ENCODE measurements at places on chromosomes 4 and X. TPM values are rescaled to one million over a fixed set of nuclear protein-coding genes. Genes with fewer than 3 reads are reported as not detected.

GRCh38 chr4:151807220-151807619 is 46.4 kb upstream of the GATB start:
- DNase-seq: no peak

The KCNIP4 gene
- not detected for total RNA-seq

The ARHGAP36 gene
- not detected for total RNA-seq

GRCh38 chr4:52931243-52931642 is 69.1 kb downstream of the RASL11B start:
- DNase-seq: no peak

DNA sequence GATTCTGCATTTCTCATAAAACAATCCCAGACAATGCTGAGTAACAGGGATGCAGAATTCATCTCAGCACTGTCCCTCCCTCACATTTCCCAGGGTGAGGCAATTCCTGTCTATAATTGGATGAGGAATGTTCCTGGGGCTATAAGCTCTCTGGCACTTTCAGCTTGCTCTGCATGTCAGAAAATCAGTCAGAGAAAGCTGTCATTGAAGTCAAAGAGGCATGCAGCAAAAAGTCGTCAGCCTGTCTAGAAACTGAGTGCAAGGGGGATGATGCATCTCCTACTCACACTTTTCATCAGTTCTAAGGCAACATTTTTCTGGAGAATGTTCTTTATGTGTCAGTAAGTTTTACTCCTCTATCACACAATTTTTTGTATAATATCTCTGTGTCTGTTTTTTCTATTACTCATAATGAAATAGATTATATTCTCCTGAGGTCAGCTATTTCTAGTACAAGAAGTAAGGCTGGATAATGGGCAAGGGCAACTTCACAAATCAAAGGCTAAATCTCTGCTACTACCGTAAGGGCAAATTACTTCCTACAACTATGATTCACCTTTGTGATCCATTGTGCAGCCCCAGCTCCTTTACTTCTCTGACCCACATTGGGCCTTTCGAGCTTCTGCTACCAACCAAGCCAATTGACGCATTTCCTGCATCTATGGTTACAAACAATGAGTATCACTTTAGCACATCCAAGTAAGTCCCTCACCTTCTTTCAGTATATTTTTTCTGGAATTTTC is 56.0 kb downstream of the TASL start:
- no peak for DNase-seq

The DIPK2B gene
- total RNA-seq: 14.4 TPM

The CT45A8 gene
- total RNA-seq: not detected

GRCh38 chrX:357693-358471 is 28.8 kb downstream of the PPP2R3B start:
- peak; percentile 47 for DNase-seq

GRCh38 chrX:150574559-150575418 is 6.4 kb downstream of the MTM1 start:
- DNase-seq: no peak

- no peak for DNase-seq
Measured at GRCh38 chr4:147837435-147837834, 105.5 kb downstream of the ARHGAP10 start.

DNA sequence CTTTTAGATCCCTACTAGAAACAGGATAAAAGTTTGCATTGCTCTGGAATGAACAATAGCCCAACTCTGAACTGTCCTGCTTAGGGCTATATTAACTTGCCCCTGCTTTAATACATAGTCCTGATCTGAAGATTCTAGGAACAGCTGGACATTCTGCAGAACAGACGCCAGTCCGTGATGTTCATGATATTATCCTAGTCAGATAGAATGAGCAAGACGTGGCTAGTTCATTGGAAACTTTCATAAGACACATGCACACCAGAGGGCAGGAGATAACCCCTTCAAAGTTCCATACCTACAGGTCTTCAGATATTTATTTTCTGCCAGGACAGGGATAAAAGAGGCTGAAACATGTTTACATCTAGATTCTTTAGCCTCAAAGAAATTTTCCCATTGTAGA is 75.5 kb upstream of the CLNK start:
- no peak for DNase-seq

The OR13H1 gene
- not detected for total RNA-seq

The ITM2A gene
- total RNA-seq: 58.5 TPM

The SPANXN4 gene
- not detected for total RNA-seq

The ADGRL3 gene
- 6.0 TPM for total RNA-seq
